ENCODE measurements at places on chromosomes 2 and 18.
A peak's percentile ranks its signal among the peaks of the same experiment; 100 is the strongest.

- DNase-seq = no peak
These were observed 296.2 kb downstream of the SLC8A1 start for GRCh38 chr2:40155728-40156127.

DNA sequence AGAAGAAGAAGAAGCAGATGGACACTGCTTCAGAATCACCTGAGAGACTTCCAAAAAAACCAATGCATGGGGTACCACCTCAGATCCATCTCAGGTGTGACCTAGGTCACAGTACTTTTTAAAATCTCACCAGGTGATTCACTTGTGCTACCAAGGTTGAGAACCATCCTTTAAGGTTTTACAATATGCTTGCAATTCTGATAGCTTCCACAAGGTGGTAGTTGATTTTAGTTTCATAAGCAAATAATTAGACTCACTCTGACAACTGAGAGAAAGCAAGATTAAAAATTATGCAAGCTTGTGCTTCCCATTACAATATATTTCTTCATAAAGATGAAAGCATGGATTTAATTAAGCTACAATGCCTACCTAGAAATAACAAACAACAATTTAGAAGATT is 355.1 kb downstream of the EN1 start:
- DNase-seq = no peak

- DNase-seq = no peak
These were observed 22.2 kb downstream of the KCNG2 start for GRCh38 chr18:79819968-79820351.

- no peak for DNase-seq
These were observed 35.4 kb upstream of the HNMT start for GRCh38 chr2:137928547-137929518.

- peak; percentile 35 for DNase-seq
These were observed 403.0 kb downstream of the NBAS start for GRCh38 chr2:15158100-15158499.

GRCh38 chr2:191910518-191910917 is 63.6 kb upstream of the CAVIN2 start:
- no peak for DNase-seq

DNA sequence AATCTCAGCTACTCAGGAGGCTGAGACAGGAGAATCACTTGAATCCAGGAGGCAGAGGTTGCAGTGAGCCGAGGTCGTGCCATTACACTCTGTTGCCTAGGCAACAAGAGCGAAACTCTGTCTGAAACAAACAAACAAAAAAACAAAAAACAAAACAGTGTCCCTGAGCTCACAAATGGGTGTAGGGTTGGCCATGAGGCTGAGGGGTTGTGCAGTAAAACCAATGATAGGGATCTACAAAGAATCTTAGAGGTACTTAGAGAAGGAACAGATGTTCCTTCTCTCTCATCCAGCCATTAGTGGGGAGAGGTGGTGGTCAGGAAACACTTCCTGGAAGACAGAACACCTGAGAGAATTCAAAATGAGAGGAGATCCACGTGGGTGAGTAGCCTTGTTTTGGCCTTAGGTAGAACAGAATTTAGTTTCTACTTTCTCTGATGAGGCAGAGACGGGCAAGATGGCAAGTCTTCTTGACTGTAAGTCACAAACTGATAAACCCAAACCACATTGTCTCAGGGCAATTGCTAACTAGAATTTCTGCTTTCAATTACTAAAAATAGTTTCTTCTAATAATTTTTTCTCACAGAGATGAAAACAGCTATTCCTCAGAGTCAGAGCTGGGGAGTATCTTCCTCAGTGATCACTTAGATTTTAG is 61.5 kb upstream of the PPM1B start:
- DNase-seq = no peak

DNA sequence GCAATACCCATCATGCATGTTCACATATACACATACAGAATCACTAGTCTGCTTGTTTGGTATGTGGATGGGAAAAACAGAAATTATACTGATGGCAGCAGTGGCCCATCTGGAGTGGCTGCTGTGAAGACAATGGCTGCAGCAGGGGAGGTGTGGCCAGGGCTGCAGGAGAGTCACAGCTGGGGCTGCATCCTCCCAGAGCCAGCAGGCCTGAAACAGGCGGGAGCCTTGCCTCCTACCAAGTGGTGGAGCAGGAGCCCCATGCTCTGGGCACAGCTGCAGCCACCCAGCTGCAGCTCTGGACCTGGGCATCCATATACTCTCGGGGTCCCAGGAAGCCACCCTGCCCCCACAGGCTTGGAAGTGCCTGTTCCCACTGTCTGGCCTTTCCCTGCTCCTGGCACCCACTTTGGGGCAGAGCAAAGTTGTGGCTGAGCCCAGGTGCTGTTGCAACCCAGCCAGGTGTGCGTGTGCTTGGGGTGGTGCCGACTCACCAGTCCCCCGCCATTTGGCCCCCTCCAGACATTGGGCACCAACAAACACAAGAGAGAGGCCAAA is 136.6 kb downstream of the SPAG16 start:
- peak; percentile 15 for DNase-seq

DNA sequence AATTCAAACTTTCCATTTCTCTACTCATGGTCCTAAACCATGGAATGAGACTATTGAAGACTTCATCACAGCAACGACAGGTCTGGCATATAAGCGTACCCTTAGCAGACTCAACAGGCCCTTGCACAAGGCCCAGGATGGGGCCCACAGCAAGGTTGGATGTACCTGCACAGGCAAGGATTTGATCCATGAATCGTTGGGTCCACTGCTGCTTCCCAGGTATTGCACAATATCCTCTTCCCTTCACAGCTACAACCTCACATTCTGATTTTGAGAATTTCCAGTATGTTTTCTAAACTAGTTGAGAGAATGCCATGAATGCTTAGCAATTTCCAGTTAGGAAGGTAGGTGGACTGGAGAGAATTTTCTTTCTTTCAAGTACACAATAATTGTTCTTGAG is 515.8 kb downstream of the SUCLG1 start:
- DNase-seq = no peak

DNA sequence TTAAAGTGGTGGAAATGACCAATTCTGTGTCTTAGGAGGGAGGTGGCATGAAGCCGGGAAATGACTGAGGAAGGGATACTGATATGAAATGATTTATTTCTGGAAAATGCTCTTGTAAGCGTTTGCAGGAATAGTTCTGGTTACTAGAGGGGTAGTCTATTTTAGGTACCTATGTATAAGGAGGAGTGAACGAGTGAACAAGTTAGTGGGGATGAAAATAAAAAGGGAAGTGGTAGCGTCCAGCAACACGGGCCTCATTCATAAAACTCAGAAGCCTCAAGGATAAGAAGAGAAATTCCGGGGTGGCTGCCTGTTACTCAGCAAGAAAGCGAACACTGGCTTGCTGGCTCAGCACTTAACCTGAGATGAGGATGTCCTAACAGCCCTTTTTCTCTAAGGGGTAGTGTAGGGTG is 303.3 kb downstream of the NCKAP5 start:
- no peak for DNase-seq

DNA sequence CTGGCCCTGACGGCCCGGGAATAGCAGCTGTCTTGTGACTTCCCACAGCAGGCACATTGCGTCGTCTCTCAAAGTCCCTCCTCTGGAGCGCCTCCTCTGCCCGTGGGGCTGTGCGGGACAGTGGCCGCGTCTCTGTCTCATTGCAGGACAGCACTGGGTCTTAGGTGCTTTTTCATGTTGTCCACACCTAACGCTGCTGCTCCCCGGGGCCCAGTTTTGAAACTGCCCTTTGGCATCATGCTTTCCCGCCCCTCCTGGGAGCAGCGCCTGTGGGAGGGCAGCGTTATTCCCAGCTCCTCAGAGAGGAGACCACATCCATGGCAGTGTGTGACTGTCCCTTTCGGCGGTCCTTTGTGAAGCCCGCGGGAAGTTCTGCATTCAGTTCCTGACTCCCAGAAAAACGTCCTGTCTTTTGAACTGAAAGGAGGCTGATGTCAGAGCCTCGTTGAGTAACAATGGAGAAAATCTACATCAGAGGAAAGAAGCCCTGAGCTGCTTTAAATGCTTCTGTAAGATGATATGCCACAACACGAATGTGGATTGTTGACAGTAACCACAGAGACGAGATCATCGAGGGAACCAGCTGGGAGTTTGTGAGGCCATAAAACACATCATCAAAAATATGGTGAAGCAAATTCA is 226.0 kb downstream of the FAM210A start:
- peak; percentile 80 for DNase-seq

DNA sequence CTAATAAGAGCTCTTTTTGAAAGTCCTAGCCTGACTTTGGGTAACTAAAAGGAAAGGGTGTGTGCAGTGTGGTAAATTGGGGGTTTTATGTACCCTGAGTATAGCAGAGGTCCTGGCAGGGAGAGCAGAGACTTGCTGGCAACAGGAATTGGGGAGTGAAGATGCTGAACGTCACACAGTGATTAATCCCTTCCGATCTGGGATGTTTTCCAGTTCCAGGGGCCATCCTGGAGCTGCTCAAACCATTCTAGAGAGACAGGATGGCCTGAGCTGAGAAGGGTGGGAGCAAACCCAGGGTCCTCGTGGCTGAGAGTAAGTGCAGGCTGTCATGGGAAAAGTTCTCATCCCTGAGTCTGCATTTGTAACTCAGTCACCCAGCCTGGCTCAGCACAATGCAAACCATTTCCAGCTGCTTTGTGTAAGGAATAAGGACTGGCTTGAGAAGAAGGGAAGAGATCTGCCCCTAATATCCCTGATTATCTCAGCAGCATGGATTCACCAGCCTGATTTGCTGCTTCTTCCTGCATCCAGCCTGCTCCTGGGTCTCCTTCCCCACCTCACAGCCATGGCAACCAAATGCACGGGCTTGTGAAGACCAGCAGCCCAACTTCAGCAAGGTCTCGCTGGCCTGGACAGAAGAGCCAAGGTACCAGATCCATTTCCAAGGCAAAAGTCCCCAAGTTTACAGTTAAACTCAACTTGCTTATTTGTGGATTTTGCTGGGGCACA is 47.1 kb upstream of the CELF4 start:
- DNase-seq = no peak

- peak; percentile 93 for DNase-seq
These were observed at the start of gene ATOH8 for GRCh38 chr2:85753525-85754312. Gene ATOH8, plus strand, starts transcription at chr2:85753991. Its CDS starts 199 bp downstream, at chr2:85754190.

DNA sequence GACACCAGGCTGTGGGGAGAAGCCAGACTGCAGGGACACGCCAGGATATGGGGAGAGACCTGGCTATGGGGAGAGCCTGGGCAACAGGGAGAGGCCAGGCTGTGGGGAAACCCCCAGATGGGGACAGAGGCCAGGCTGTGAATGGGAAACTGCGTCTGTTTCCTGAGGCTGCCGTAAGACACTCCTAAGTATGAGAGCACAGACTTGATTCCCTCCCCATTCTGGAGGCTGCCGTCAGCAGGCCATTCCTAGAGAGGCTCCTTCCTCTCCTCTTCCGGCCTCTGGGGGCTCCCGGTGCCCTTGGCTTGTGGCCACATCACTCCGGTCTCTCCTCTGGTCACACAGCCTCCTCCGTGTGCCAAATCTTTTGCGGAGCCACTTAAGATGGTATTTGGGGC is 32.3 kb downstream of the ADI1 start:
- DNase-seq = no peak

- no peak for DNase-seq
These were observed 253.1 kb downstream of the SH3BP4 start for GRCh38 chr2:235204948-235205347.

GRCh38 chr2:96146153-96146880 is 1.1 kb upstream of the DUSP2 start:
- no peak for DNase-seq

DNA sequence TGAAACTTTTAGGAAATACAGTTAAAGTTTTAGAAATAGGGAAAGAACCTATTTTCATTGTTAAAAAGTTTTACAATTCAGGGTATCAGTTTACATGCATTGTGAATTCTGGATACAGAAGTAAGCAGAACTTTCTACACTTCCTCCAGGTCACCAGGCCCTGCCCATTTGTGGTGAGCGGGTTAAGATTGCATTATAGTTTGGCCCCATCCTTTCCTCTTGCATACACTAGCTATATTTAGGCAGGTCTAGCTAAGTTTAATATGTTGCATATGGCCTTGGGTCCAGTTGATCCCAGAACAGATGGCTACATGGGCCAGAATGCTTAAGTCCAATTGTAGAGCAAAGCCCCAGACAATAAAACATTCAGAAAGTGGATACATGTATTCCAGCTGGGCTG is 4.8 kb downstream of the VWA3B start:
- no peak for DNase-seq

DNA sequence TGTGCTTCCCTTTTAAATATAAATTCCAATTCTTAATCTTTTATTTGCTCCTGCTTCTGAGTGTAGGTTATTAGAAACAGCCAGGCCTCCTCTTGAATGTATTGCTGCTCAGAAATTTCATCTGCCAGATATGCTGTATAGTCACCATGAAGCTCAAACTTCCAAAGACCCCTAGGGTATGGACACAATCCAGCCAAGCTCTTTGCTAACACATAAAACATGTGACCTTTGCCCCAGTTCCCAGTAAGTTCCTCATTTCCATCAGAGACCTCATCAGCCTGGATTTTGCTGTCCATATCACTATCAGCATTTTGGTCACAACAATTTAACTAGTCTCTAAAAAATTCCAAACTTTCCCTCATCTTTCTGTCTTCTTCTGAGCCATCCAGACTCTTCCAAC is 75.2 kb downstream of the MAP2 start:
- no peak for DNase-seq

DNA sequence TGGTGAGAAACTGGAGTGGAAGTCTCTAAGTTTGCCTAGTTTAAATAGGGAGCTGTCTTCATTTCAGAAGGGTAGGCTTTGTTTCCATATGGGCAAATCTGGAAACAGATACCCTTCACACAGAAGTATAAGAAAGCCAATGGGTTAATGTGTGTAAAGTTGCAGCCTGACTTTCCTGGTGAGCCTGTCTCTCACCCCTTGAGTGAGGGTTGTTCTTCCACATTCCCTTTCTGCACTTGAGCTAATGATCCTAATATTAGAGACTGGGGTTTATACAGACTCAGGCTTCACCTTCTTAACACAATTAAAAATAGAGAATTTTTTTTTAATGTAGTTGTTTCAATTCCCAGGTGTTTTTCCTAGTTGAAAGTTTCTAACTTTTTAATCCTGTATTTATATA is 108.6 kb upstream of the EML6 start:
- no peak for DNase-seq

- DNase-seq = no peak
These were observed 128.9 kb upstream of the SIX2 start for GRCh38 chr2:45137966-45138695.

- no peak for DNase-seq
These were observed 229.1 kb upstream of the FN1 start for GRCh38 chr2:215664847-215665525.

- DNase-seq = peak; percentile 50
These were observed 103.1 kb downstream of the ZNF532 start for GRCh38 chr18:58967751-58968254.

- no peak for DNase-seq
These were observed 25.7 kb upstream of the ACAA2 start for GRCh38 chr18:49839012-49839411.

DNA sequence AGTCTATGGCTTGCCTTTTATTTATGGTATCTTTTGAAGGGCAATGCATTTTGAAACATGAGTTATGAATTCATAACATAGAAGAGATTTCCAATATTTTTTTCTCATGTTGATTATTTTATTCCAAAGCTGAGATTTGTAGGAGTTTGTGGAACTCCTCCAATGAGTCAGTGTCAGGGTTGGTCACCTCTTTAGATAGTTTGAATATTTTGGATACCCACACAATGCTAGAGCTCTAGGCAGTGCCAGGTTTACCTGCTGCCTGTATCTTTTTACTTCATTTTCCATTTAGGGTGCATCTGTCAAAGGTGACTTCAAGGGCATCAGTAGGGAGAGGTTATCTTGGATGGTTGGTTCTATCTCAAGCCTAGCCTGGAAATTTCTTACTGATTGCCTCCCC is 152.7 kb downstream of the CERS6 start:
- DNase-seq = no peak

All from NCI-H2171 treated with DMSO at 0.1 percent for 48 hours (cell line).